ENCODE measurements at places on chromosomes 12 and 14.

- DNase-seq, result no peak
These were observed 10.3 kb downstream of the ACVR1B start for GRCh38 chr12:51961834-51962233.

DNA sequence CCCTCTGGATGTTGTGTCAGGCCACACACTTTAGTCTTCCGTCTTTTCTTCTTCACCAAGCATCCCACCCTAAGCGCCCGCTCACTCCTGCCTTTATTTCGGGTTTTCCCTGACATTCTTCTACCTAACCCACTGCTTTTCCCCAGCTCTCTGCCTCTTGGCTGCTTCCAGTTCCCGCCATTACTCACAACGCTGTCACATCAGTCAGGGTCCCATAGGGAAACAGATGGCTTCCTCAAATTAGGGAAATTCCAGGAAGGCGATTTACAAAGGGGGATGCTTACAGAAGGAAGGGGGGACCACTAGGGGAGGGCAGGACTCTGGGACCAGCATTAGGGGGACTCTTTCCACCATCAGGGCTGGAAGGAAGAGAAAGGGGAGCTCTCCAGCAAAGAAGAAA, 9.2 kb upstream of the PPP1R13B start:
- no peak for DNase-seq

DNA sequence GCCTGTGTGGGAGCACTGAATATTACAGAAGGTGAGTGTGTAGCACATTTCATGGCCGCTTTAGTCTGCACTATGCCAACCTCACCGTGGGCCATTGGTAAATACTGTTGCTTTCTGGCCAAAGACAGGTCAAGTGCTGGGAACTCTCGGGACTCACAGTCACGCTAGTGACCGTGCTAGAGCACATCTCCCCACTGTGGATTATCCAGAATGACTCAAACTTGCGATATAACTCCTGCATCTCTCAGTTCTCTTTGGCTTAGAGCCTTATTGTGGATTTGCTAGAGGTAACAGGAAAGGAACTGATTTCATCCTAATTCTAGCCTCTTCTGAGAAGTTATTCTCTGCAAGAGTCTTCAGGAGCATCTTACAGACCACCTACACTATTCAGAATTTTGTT, 86.5 kb downstream of the DAD1 start:
- DNase-seq, result no peak

DNA sequence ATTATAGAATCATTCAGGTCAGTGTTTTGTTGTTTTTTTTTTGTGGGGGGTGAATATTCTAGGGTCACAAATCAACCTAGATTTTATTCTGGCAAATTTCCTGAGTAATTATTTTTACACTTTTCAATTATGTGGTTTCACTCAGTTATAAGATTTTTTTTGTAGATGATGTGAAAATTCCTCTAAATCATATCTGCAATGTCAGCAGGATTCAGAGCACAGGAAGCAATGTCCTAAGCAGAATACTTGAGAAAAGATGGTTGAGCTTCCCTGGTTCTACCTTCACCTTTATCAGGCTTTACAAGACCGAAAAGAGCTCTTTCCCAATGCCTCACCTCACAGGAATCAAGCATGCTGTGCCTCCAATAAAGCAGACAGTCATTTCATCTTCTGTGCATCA, 124.3 kb downstream of the SLC41A2 start:
- no peak for DNase-seq

- no peak for DNase-seq
These were observed 381.5 kb downstream of the ALG10 start for GRCh38 chr12:34403706-34404376.

DNA sequence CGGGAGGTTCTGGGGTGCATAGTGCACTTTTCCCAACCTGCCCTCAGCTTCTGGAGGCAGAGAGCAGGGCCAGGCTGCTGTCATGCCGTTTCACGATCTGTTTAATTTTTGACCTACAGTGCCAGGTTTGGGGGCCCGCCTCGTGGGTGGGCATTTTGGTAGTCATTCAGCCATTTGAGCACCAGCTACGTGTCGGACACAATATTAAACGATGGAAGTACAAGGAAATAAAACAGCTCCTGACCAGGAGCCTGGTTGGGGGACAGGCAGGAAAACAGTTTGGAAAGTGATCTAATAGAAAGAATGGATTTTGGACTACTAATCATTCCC, 708 bp downstream of the FNTB start:
- DNase-seq, result no peak

- no peak for DNase-seq
These were observed 1.3 kb downstream of the MDGA2 start for GRCh38 chr14:47674148-47674542.

DNA sequence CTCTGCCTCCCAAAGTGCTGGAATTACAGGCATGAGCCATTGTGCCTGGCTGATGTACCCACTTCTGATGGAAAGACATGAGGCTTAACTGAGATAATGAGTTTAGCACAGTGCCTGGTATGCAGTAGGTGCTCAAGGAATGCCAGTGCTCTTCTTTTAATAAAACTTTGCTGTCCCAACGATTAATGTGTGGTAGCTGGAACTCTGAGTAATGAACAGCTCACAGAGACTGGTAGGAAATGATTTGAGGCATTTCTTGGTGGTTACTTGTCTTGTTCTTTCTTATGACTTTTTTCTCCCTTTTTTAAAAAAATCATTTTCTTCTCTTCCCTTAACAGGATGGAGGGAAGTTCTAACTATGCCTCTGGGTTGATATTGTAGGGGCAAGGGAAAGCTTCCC, 235.7 kb upstream of the PWP1 start:
- no peak for DNase-seq

DNA sequence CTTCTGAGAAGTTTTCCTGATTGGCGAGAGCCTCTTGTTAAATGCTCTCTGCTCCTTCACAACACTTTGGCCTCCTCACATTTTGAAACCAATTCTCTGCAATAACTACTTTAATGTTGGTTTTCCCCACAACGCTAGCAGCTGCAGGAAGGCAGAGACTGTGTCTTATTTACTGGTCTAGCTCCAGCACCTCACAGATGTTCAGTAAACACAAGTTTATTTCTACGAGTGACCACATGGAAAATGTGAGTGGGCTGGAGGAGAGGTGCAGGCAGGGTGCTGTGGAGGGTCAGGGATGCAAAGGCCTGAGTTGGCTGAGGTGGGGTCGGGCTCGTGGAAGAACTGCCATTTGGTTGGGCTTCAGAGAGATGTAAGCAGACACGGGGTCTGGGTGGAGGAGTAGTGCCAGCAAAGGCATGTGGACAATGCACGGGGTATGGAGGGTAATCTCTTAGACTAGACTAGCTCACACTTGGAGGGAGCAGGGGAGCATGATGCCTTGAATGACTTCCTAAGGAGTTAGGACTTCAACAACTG, 117.4 kb upstream of the RTL1 start:
- no peak for DNase-seq

GRCh38 chr12:12748044-12748443, 30.9 kb downstream of the CDKN1B start:
- no peak for DNase-seq

Data from esophagus squamous epithelium (tissue), 5 donors.